ENCODE measurements at places on chromosomes 5 and 9.
A peak's percentile ranks its signal among the peaks of the same experiment; 100 is the strongest.

GRCh38 chr9:128689293-128689774 lies 312 bp downstream of the SET start:
- no peak for DNase-seq

GRCh38 chr5:136001466-136001981 lies 27.3 kb upstream of the TGFBI start:
- peak; percentile 85 for DNase-seq

DNA sequence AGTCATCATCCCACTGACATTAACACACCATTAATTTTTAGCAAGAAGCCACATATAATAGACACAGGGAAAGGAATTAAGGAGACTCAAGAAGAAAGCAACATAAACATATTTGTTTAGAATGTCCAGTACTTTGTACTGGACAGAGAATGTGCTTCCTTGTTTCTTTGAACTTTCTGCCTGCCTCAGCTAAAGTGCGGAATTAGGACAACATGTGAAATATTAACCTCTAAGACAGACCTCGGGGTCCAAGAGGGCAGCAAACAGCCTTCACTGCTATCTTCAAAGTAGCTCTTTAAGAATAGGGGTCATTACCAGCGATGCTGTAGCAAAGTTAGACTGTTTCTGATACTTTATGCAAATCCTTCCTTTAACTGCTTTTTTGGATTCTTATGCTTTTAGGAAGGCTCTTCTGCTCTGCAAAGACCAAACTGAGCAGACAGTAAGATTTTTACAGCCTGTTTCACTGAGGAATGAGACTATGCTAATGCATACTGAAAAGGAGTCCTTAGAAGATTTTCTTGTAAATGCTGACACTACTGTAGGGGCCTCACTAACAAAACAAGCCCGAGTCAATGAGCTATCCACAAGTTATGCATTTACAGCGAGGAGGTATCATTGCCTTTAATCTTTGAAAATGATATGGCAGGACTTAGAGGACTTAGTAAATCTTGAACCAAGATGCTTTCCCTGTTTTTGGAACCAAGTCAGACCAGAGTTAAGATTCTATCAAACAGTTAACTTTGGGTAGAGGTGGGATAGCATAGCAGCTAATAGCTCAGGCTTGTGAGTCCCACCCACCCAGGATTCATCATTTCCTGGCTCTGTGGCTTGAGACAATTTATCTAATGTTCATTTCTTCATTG lies 23.8 kb downstream of the DAB2 start:
- DNase-seq, result no peak

DNA sequence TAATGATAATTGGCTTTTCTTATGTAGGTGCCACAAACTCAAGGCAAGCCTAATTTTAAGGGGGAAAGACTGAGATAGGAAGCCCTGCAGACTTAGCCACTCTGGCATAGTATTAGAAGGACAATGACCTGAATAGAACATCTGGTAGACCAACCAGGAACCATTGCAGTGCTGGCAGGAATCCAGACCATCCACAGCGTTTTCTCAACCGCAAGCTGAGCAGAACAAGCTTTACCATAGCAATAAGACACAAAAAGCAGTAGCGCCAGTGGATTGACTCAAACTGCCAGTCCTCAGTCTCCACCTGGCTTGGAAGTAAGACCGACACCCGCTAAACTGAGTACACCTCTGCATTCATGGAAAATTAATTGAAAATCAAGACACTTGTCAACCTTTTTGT lies 141.3 kb upstream of the LPAR1 start:
- DNase-seq, result no peak

- no peak for DNase-seq
Observed at GRCh38 chr9:127954831-127955293, 17.2 kb upstream of the DPM2 start.

- no peak for DNase-seq
Observed at GRCh38 chr5:143717400-143717799, 94.6 kb upstream of the HMHB1 start.

- DNase-seq, result no peak
Observed at GRCh38 chr5:39486361-39486760, 61.6 kb upstream of the DAB2 start.

DNA sequence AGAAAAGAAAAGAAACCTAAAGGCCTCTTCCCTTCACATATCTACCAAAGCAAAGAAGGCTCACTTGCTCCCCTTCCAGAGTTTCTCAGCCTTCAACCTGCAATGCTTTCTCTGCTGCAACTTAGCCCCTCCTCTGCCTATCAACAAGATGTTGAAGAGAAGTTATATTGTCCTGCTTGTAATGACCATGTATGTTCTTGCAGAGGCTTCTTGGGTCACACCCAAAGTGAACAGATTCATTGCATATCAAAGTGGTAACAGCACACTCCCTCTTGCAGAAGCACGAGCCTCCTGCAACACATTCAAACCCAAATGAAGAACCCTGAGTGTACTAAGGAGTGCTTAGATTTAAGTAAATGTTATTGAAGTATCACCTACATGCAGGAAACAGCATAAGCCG lies 494.3 kb downstream of the NTRK2 start:
- DNase-seq, result no peak

GRCh38 chr5:156694598-156694997 lies 155.5 kb upstream of the PPP1R2B start:
- no peak for DNase-seq

- no peak for DNase-seq
Observed at GRCh38 chr9:90726215-90726614, 75.4 kb upstream of the SYK start.

DNA sequence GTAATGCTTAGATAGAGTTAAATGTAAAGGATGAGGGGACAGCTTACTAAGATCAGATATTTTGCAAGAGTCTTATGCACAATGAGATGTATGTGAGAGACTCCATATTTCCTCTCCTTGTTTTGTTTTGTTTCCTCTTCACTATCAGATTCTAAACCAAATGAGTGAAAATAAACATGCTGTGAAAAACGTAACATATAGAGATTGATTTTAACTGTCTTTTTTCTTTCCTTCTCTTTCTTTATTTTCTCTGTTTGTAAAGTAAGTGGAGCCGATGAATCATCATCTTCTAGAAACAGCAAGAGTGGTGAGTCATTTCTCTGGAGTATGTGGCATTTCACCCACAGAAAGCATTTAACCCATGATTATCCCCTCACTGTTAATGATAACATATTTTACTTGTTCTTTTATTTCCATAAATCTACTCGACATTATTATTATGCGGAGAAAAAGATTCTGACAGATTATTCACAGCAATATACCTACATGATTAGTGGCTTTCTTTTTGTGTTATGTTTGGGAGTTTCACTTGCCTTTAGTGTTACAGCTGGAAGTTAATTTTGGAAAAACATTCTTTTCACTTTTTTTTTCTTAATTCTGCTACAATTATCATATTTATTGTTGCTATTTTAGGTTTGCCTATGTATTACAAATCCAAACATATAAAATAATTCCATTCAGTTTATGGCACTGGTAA lies 2.1 kb upstream of the ANXA1 start:
- DNase-seq, result peak; percentile 72

- no peak for DNase-seq
Observed at GRCh38 chr9:70588381-70588780, 173.9 kb upstream of the KLF9 start.

DNA sequence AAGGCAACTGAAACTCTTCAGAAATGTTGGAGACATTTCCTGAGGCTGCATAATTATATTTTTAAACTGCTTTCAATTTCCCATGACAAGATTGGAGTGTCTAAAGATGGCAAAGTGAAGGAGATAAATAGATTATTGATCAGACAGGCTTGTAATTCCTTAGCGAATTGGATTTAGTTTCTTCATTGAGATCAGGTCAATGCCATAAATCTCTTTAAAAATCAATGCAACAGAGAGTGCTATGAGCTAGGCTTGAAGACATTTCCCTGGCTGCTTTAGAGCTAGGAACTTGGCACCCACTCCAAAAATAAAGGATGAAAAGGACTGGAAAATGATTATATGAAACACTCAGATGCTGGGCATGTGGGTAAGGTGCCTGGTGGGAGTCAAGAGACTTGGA lies 828.4 kb downstream of the TLR4 start:
- DNase-seq, result no peak

GRCh38 chr9:88044200-88044599 lies 69.9 kb upstream of the CDK20 start:
- DNase-seq, result no peak
